SK-MEL-5 (cell line): ENCODE measurements at places on chromosomes 2 and 18. TPM values are rescaled to one million over a fixed set of nuclear protein-coding genes. Genes with fewer than 3 reads are reported as not detected.

The ZNF892 gene
- total RNA-seq, result 1.2 and 1.3 TPM in 2 replicates

The BOLL gene
- total RNA-seq, result not detected in 2 replicates

The SLC66A3 gene
- total RNA-seq, result 55.0 and 55.4 TPM in 2 replicates

The STK11IP gene
- total RNA-seq, result 13.9 and 14.7 TPM in 2 replicates

The SERPINB2 gene
- 0.35 TPM in 1 of 2 replicates, not detected in the other for total RNA-seq

The ALPI gene
- total RNA-seq, result not detected in 2 replicates

DNA sequence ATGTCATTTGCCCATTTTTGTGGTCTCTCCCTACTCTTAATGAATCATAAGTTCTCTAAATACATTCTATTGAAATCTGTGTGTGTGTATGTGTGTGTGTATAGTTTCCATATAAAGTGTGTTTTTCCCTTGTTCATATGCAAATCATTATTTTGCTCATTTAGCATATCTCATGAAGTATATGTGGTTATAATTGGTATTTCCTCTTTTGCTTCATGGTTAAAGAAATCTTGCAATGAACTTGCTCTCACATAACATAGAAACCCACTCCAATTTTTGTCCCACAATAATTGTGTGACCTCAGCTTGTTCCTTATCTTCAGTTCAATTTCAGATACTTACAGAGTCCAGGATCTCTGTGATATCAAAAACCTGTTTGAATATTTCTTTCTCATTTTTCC lies 1.2 kb downstream of the CPO start:
- no peak for DNase-seq

DNA sequence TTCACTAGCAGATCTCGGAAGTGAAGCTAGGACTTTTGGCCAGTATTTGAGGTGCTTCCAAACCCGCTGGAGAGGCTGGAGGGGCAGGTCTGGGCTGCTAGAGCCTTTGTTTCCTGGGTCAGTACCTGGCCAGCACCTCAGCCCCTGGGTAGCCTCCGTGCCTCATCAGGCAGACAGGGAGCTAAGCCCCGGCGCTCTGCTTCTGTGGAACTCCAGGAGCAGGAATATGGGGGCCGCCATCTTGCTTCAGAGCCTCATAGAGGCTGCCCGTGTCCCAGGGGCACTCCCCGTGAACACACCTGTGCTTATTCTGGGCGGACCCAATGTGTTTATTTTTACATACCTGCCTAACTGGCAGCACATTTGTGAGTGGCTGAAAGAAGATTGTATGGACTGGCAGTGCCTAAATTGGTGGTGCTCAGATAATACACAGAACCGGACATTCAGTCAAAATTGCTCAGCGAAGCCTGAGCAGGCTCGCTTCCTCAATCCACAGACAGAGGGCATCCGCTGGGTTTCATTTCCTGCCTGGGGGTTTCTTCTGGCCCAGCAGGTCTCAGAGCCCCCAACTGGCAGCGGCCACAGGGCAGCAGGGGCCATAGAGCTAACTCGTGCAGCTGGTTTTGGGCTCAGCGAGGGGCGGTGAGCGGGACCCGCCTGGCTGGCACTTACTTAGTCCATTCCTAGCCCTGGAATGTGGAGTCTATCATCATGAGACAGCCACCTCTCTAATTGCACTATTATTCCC lies 176.8 kb upstream of the ALKAL2 start:
- DNase-seq, result peak; percentile 11

- DNase-seq, result no peak
These were observed 118.6 kb upstream of the CDH7 start for GRCh38 chr18:65632236-65632635.

GRCh38 chr2:168804214-168804613 lies 1.8 kb downstream of the NOSTRIN start:
- no peak for DNase-seq

DNA sequence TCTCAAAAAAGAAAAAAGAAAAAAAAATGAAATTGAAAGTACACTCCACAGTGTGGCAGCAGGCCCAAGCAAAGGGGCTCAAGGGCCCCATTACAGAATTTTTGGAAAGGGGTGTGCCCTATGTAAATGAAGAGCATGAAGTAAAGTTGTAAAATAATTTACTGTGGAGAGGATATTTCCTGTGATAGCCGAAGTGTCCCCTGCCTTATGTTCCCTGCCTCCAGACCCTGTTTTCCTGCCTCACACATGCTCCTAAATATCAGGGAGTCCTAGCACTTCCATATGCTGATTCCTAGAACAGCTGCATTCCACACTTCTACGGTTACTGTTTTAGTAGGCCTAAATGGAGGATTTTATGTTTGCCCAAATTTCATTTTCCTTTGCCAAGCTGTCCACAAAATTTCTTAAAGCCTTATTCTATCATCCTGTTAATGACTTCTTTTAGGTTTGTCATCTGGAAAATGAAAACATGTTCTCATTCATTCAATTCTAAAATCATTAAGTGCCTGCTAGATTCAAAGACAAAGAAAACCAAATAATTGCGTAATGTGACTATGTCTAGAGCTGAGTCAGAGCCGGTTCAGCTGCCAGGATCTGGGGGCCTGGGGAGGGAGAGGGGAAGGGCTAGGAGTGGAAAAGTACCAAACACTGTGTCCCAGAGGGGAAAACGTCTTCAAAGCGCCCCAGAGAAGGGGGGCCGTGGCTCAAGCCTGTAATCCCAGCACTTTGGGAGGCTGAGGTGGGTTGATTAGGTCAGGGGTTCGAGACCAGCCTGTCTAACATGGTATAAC lies 25.9 kb upstream of the IMPA2 start:
- no peak for DNase-seq

- no peak for DNase-seq
These were observed 52.9 kb downstream of the RNU4ATAC start for GRCh38 chr2:121583555-121583954.

GRCh38 chr2:109298851-109299250 lies 169.8 kb downstream of the SH3RF3 start:
- no peak for DNase-seq

DNA sequence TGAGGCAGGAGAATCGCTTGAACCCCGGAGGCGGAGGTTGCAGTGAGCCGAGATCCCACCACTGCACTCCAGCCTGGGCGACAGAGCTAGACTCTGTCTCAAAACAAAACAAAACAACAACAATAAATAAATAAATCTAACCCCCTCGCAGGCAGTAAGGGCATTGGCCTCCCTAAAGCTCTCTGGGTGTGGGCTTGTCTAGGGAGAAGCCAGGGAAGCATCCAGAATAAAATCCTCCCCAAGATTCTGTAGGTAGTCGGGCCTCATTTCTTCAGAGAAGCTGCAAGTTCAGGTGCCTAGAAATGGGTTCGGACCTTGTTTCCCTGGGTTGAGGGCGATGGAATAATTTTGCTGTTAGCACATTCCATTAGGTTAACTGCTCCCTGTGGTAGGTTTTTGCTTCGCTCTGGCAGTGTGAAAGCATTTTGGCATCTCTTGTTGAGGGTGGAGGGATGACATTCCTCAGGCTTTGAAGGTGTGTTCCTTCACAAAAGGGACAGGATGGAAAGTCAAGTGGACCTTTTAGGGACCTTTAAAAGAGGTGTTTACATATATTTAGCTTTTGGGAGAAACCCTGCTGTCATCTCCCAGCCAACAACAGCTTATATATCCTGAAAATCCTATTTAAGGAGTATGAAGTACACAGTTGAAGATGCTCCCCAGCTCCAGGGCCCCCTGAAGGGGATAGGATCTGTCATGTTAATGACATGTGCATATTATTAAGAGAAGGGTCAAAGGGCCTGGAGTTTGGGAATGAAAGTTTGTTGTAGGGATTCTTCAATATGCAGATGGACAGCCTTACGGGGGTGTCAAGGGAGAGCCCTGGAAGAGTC lies 17.7 kb downstream of the MYCN start:
- DNase-seq, result no peak

DNA sequence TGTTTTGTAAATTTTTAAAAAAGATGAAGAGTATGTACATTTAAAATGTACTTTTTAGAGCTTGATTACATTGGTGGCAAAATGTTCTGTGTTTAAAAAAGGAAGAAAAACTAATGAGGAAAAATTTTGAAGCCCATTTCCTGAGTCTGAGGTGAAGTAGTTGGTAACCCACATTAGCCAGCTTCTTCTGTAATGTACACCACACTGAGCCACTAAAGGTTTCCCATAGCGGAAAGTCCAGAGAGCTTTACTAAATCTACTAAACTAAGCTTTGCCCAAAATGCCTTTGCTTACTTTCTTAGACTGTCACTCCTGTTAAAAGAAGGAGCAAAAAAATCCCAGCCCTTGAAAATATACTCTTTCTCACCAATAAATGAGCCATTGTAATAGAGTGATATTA lies 804.8 kb upstream of the ZEB2 start:
- no peak for DNase-seq

DNA sequence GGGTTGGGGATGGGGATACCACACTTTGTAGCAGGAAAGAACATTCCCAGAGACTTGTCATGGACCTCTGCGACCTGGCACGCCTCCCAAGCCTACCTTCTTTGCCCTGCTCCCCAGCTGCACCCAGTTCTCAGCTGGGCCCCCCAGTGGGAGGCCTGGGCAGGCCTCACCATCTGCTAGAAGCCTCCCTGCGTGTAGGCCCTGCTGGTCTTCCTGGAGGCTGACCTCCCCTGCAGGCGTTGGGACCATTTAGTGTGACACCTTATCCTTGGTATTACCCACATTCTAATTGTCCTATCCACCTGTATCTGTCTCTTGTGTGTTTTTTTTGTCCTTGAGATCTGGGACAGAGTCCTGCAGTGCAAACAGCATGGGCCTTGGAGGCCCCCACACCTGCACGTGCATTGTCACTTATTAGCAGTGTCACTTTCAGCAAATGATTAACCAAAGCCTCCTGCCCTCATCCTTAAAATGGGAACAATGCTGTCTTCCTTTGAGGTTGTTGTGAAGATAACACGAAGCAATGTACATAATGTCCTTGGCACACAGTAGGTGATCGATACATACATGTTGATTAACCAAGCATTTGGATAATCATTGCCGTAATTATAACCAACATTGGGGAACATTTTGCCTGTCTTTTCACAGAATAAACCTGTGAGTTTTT lies 77.2 kb downstream of the LIPG start:
- no peak for DNase-seq
